ENCODE measurements at places on chromosomes 5 and 9.

- DNase-seq: no peak
Measured at GRCh38 chr5:158570502-158570901, 529.2 kb downstream of the EBF1 start.

- DNase-seq: no peak
Measured at GRCh38 chr9:110058304-110058953, 149.5 kb downstream of the C9orf152 start.

DNA sequence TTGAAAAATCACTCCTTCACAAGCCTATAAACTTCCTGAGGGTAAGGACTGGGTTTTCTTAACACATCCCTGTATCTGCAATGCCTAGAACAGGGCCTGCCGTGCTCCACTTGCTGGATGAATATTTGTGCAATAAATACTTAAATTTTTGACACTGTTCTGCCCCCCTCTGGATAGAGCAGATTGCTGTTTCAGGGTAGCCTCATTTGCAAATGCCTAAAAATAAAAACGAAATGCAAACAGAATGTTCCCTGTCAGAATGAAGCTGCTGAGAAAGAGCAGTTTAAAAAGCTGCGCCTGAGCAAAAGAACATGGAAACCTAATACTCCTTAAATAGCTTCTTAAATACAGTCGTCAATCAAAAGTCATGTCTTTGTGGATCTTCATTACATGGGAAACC lies 385.3 kb downstream of the PRELID2 start:
- no peak for DNase-seq

DNA sequence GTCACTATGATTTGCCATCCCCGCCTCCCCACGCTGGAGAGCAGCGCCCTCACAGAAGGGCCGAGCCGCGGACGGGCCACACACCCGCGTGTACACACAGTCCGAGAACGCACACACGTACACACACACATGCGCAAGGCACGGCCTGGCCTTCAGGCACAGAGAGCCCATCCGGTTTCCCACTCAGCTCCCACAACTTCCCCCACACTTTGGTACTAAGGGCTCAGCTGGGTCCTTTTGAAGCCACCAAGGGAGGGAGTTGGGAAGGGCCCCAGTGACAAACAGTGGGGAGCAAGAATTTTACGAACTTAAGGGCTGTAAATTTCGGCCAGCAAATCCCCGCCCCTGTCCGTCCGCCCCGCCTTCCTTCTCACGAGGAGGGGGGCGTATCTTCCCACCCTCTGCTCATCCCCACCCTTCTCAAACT lies 133.3 kb upstream of the HAND1 start:
- DNase-seq: no peak

- no peak for DNase-seq
Measured at GRCh38 chr9:98295824-98296223, 40.4 kb upstream of the TBC1D2 start.

GRCh38 chr9:134365791-134366222 lies 39.6 kb downstream of the RXRA start:
- DNase-seq: no peak

GRCh38 chr5:23303836-23304235 lies 203.6 kb upstream of the PRDM9 start:
- no peak for DNase-seq

- DNase-seq: no peak
Measured at GRCh38 chr9:134704498-134704897, 62.9 kb downstream of the COL5A1 start.

DNA sequence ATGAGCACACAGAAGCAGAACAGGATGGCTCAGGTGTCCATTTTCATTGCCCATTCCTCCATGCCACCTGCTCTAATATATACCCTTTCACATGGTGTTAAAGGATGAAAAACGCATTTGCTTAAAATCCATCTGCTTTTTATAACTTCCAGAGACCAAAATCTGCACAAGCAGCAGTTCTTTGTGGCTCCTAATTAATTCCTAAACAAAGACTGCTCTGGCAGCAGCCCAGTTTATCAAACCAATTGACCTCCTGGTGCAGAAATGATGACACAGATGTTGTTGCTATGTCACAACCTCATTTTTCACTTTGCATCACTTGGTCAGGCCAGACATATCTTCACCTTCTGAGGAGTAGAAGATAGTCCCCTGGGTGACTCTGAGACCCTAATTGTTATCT lies 141.2 kb downstream of the ASTN2 start:
- no peak for DNase-seq

GRCh38 chr5:139895046-139895445 lies 99.4 kb downstream of the PSD2 start:
- no peak for DNase-seq

DNA sequence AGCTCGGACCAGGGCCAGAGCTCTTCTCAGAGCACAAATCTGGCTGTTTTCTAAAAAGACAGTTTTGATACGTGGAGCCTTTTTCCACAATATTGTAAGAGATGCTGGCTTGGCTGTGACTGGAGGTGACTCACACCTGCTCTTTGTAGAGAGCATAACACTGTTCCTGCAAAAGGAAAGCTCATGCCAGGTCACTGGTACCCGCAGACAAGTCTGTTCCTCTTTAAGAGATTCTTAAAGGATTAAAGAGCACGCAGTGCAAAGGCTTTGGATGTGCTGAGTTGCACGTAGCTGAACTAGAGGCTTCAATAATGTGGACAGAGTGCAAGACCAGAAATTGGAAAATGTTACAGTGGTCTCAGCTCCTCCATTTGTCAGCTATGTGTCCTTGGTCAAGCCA lies 19.0 kb downstream of the ACTL7B start:
- DNase-seq: no peak

GRCh38 chr9:112750016-112750763 lies at the start of gene SNX30:
TSS of gene SNX30 (plus strand) at chr9:112750760. CDS start at chr9:112751002, 242 bp downstream.
- DNase-seq: peak; percentile 63

DNA sequence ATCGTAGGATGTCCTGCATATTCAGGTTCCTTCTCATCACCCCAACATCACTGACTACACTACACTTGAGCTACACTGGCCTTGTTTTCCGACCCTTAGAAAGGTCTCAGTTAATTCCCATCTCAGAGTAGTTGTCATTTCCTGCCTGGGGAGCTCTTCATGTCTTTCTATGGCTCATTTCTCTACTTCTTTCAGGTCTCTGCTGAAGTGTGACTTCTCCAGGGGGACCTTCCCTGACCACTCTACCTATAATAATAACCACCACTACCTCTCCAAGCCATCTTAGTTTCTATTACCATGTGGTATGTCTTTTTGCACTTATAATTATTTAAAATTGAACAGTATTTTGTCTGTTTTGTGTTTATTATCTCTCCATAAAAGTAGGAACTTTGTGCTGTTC lies 113.2 kb downstream of the STARD4 start:
- DNase-seq: no peak

GRCh38 chr5:145991044-145991575 lies 54.7 kb downstream of the SH3RF2 start:
- DNase-seq: no peak

DNA sequence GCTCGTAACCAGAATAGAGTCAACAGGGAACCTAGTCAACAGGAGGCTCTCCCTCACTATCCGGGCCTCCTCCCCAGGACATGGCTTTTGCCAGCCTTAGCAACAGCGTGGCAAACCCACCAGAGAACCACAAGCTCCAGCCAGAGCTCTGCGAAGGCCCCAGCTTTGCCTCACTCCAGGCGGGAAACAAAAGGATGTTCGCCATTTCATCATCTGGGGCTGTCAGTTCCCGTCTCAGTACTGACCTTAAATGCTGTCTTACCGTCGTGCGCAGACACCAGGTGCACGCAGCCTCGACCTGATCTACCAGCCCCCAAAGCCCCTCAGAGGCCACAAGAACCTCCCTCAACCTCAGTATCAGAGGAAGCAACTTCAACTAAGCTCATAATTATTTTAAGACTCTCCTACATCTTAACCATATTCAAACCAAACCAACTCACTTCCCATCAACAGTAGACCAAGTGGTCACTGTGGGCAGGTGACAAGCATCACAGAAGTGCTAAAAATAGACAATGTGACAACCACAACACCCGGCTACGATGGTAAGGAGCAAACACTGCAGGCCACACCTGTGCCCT lies 71.4 kb downstream of the SEMA4D start:
- no peak for DNase-seq

DNA sequence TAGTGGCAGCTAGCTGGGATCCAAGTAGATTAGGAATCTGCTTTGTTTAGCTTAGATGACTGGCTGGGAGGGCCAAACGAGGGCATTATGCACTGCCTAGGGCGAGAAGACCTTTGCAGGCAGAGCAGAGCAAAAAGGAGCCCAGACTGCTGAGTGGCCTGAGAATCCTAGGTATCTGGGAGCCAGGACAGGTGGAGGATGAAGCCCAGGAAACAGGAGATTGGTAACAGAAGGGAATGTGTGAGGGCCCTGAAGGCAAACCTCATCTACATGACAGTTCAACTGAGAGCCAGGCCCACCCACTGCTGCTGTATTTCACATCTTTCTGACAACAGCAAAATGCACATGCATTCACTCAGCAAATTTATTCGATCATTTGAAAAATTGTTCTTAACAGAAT lies 192.3 kb downstream of the DTWD2 start:
- DNase-seq: no peak

DNA sequence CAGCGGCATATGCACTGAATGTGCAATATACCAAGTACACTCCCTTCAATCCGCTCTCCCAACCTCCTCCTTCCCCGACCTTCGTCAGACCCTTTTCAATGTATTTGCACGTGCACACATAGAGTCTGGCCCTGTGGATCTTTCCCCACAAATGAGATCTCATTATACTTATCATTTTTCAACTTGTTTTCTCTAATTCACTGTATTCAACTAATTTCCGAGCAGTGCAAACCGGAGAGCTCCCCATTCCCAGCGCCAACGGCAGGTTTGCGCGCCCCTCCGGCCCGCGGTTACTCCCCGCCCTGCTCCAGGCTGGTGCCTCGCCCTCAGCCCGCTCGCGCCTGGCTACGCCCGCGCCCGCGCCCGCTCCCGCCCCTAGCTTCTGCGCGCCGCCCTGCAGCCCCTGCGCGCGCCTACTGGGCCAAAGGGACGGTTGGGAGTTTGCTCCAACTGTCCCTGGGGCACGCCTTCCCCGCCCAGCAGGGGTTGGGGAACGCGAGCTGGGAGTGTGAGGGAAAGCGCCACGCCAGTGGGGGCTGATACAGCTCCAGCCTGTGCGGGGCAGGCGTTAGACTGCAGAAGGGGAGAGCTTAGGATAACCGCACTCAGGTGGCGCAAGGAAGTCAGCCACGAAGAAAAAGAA lies 3.3 kb upstream of the CDC20B start:
- no peak for DNase-seq

DNA sequence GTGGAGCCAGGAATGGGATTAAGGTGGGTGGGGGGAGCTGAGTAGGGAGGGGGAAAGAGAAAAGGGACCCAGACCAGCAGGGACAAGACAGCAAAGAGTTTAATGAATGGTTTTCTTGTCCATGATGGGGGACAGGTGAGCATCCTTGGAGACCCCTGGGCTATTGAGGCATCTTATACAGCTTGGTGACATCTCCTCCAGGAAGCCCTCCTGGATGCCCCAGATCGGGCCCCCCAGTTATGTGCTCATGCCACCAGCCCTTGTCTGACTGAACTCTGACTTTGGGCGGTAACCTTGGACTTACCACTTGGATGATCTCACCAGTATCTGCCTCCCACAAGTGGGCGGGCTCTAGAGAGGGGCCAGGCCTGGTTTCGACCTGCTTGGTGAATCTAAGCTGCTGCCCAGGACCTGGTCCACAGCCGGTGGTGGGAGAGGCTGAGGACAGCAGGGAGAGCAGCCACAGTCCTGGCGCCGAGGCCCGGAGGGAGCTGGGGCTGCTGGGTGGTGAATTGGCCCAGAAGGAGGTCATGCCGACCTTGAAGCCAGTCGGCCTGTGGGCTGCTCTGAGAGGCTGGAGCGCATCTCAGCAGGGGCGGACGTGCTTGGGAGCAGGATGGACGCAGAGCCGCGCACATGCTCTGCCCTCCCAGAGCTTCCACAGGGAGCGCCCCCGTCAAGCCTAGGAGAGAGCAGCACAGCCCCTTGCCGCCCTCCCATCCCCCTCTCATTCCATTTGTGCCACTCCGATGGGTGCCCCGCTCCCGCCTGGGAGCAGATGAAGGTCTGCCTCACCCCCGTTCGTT lies 36.2 kb downstream of the UNC5A start:
- DNase-seq: no peak

DNA sequence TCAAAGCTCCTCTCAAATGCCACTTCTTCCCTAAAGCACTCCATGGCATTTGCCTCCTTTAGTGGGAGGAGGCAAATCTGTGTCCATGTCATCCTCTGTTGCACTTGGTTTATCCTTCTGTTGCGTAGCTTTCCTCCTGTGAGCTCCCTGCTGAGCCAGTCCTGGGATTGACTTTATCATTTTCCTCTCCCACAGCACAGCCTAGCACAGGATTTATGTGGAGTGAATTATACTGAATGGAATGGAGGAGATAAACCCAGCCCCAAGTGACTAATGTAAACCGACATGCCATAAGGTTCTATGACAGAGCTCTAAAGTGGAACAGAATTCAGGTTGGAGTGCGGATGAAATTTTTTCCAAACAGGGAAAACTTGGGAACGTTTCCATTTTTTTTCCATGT lies 26.4 kb upstream of the TOMM5 start:
- DNase-seq: no peak

DNA sequence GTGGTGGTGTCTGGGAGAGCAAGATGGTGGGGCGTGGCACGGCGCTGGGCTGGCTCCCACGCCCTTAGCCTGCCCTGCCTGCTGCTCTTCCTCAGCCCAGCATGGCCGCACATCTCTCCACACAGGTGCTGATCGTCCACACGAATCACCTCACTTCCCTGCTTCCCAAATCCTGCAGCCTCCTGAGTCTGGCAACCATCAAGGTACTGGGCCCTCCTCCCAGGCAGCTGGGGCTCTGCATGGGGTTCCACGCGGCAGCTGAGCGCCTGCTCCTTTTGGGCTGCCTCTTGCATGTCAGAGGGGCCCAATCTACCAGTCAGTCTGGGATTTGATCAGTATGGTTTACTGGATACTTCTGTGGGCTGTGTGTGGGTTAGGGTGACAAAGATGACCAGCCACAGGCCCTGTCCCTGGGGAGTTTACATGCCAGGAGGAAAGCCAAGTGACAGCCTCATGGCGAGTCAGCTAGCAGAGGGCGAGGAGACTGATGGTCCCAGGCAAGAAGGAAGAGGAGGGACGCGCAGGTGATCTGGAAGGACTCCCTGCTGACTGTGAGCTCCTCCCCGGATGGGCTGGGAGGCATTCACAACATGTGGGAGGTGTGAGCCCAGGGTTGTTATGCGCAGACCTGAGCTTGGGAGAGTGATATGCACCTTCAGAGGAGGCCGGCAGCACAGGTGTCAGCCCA lies 6.0 kb downstream of the LRSAM1 start:
- DNase-seq: no peak

- DNase-seq: no peak
Measured at GRCh38 chr5:124371111-124371706, 375.2 kb downstream of the ZNF608 start.

DNA sequence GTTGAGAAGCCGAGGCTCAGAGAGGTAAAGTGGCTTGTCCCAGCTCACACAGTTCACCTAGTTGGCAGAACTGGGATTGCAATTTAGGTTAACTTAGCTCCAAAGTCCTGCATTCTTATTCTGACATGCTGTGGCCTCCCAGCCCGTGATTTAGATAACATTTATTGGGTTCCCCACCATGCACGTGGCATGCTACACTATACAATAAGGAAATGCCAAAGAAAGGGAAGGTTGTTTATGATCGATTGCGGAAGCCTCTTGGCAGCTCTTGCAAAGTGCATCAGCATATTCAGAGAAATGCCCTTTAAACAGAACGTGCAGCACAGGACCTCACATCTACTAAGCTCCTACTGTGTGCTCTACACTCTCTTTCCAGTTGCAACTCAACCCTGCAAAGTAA lies 3.2 kb downstream of the NEURL1B start:
- DNase-seq: no peak

- DNase-seq: no peak
Measured at GRCh38 chr9:3398232-3398648, 127.6 kb downstream of the RFX3 start.

- DNase-seq: no peak
Measured at GRCh38 chr9:110999379-110999778, 38.9 kb downstream of the LPAR1 start.

All from CMK (cell line).